ENCODE measurements at places on chromosomes 5 and 9.

DNA sequence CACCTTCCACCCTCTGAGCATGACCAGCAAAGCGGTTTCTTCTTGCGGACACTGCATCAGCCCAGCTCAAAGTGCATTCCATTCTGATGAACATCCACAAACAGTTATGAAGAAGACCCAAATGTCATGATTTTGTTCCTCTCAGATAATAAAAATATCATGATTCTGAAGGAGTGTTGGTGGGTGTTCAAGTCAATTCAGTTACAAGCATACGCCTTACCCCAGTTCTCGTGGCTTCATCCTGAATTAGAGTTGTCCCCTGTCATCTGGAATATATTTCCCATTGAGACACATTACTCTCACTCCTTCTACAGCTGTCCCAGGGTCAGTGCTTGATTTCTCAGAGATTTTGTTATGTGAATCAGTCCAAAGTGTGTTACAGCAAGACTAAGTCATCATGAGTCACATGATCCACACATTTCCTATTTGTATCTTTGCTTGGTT lies 325.4 kb downstream of the RFX3 start:
- DNase-seq: no peak

DNA sequence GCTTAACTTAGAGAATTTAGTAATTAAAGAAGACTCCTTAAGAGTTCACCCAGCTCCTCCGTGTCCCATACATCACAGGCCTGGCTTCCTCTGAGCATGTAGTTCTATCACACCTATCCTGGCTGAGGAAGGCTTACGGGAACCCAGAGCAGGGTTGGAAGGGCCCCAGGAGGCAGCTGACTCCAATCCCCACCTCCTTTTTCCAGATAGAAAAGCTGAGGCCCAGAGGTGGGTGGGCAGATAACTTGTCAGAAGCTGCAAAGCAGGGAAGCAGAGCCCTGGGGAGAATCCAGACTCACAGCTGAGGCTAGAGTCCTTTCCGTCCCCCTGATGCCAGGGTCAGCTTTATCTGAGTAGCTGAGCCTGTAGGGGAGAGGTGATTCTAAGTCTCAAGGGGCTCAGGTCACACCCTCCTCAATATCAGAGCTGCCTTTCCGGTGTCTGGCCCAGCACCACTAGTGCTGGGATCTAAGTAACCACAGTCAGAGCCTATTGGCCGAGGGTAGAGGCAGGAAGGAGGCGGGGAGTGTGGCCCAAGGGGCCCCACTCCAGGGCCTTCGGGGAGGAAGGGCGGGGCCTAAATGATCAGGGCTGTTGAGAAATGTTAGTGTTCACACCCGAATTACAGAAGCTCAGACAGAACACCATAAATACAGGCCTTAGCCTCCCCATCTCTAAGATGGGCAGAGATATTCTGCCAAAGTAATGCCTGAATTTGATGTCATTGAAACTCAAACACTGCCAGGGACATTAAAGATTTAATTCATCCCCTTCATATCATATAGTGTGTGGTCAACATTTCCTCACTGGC lies 9.9 kb downstream of the CCDC69 start:
- no peak for DNase-seq

GRCh38 chr9:133257465-133257956 lies 17.5 kb downstream of the ABO start:
- no peak for DNase-seq

- DNase-seq: no peak
Observed at GRCh38 chr5:67879620-67880510, 335.7 kb upstream of the PIK3R1 start.

GRCh38 chr5:111321376-111321775 lies 97.2 kb downstream of the CAMK4 start:
- no peak for DNase-seq

DNA sequence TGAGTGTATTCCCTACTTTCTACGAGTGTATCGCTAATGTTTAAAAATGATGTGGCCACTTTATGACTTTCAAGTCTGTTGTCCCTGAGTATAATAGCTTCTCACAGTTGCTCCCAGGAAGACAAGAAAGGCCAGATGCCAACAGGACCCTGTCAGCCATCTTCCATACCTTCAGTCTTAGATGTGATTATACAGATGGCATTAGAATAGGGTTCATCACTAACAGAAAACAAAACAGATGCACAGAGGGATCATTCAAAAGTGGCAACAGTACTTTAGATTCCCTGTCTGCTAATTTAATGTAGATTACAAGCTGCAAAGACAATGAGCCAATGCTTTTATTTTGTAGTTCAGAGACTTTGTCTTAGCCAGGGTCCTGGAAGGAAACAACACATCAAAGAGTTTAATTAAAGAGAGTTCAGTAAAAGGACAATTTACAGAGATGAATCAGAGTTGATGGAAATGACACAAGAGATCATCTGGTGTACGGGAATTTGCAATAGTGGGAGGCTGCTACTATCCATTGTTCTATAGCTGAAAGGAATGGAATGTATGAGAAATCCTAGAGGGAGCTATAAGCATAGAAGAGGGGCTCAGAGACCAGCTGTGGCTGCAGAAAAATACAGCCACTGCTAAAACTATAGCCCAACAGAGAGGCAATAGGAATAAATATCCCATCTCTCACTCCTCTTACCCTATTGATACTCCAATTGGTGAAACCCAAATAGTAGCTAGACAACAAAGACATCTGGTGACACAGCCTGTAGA lies 393.7 kb upstream of the SMC2 start:
- no peak for DNase-seq

Data from NCI-H187 (cell line).